ENCODE measurements at places on chromosomes 16 and 17. TPM values are rescaled to one million over a fixed set of nuclear protein-coding genes. Genes with fewer than 3 reads are reported as not detected.

GRCh38 chr17:38890410-38890746, 20.5 kb downstream of the LASP1 start:
- DNase-seq: no peak

GRCh38 chr16:1096169-1097082, at the start of gene C1QTNF8:
Gene C1QTNF8 (minus strand): TSS chr16:1096244. CDS start chr16:1094922, 1,322 bp downstream.
- DNase-seq: no peak

- DNase-seq: no peak
These were observed 1.9 kb upstream of the FGF11 start for GRCh38 chr17:7437369-7437863.

DNAJA3 gene
- 43.8 TPM for polyA plus RNA-seq

GRCh38 chr17:21677126-21677910, 15.0 kb upstream of the KCNJ18 start:
- no peak for DNase-seq
